Activated CD8-positive, alpha-beta memory T cell treated with anti-CD3 and anti-CD28 coated beads, Interleukin-2, amount 50 U/mL, for 4 hours (primary cell): ENCODE measurements at places on chromosomes 1 and 21.

GRCh38 chr1:1089731-1090423, 15.8 kb upstream of the RNF223 start:
- peak; percentile 13 for DNase-seq

DNA sequence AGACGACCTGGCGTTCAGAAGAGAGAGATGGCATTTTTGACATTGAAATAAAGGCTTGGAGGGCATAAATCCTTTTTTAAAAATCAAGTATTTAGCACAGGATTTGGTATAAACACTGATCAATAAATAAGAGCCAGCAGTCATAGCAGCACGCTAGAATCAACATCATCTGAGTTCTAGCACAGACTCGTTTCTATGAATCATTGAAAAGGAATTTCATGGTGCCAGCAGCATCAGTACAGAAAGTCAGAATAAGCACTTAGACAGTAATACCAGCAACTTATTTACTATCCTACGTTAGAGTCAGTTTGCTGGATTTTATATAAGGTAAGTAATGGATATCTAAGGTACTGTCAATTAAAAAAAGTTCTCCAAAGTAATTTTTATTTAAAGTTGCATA, 119.3 kb downstream of the HLCS start:
- DNase-seq, result no peak

- no peak for DNase-seq
Measured at GRCh38 chr1:17776426-17776825, 21.3 kb downstream of the ACTL8 start.

DNA sequence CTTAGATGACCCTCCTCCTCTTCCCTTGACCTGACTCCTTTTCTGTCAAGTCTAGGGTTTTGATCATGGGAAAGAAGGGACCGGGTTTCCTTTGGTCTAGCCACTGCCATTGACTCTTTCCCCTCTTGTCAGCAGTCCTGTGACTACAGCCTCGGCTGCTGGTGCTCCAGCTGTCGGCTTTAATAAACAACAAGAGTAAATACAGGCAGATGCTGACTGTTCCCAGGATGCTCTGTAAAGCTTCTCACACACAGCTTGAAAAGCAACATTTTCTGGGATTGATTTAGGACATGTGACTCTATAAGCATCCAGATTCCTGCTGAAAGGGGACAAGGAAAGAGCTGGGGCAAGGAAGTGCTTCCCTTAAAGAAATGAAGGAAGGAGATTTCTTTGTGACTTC, 53.5 kb upstream of the CTTNBP2NL start:
- no peak for DNase-seq

DNA sequence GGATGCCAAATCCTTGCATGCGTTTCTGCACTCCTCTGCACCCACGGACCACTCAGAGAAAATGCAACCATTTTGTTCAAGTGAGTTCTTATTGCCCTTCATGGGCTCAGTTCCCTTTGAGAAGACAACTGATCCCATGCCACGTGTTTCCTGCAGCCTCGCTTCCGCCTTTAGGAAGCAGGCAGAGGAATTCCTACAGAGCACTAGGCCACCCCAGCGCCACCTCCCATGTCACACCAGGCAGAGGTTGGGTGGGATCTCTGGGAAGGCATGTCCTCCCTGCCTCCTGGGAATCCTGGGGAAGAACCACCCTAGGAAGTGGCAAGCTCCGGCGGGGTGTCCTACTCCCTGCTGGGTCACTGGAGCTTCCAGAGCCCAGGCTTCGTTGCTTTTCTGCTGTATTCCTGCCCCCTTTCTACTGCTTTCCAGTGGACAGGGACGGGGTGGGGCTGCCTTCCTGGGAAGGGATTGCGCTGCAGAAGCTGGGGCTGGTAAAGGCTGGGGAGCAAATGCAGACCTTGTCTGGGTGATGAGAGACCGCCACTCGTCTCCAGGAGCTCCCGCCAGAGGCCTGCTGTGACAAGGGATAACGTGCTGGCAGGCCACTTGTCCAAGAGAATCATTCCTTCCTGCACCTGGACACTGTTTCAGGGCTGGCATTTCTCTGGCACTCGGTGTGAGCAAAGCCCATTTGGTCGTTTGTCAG, 478.2 kb upstream of the VAMP3 start:
- no peak for DNase-seq

- DNase-seq, result no peak
Measured at GRCh38 chr1:165695031-165695430, 3.3 kb downstream of the ALDH9A1 start.

GRCh38 chr1:247266053-247266452, 10.2 kb downstream of the VN1R5 start:
- DNase-seq, result no peak

- DNase-seq, result no peak
Measured at GRCh38 chr1:157241185-157241538, 103.0 kb upstream of the ETV3 start.

DNA sequence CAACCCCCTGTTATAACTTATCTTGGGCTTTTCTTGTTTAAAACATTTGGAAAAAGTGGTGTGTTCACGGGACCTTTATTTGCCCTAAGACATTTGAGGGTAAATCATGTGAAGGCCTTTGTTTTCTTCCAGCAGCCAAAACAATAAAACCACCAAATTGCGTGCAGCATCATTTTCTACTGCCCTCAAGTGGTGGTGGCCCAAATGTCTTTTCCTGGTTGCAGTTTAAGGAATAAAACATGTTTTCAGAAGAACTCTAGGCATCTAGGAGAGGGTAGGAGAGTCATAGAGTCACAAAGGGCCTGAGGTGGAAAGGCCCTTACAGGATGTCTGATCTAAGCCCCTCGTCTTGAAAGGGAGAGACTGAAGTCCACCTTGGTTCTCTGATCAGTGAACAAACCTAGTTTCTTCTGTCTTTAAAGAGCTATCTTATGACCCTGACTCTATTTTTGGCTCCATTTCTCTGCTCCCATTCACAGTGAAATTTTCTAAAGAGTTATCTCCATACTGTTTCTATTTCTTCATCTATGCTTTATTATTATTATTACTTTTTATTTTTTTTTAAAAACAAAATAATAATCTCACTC, 16.0 kb upstream of the EPS15 start:
- peak; percentile 36 for DNase-seq

- no peak for DNase-seq
Measured at GRCh38 chr1:204572923-204573922, 57.0 kb downstream of the MDM4 start.

DNA sequence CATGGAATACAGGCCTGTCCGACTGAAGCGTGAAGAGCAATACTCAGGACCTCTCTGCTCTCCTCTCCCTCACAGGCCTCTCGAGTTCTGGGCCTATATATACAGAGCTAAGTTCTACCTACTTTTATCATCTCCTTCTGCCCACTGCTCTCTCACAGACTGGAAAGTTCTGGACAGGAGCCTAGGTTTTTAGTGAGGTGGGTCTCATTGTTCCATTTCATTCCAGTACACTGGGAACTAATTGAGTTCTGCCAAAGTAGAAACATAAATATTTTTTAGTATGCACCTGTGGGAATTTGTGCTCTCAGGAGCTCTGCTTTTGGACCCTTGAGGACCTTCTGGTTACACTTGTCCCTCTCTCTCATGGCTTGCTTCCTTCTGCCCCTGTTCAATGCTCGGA, at the start of gene TEDDM1:
Gene TEDDM1 (minus strand): TSS at position 101 of the 400 bp plus-strand sequence. CDS start 182 bp downstream, outside the sequence.
- DNase-seq, result no peak
